ENCODE measurements at places on chromosomes 2 and 18. TPM values are rescaled to one million over a fixed set of nuclear protein-coding genes. Genes with fewer than 3 reads are reported as not detected.

CYS1 gene
- total RNA-seq: 0.45 TPM

DNA sequence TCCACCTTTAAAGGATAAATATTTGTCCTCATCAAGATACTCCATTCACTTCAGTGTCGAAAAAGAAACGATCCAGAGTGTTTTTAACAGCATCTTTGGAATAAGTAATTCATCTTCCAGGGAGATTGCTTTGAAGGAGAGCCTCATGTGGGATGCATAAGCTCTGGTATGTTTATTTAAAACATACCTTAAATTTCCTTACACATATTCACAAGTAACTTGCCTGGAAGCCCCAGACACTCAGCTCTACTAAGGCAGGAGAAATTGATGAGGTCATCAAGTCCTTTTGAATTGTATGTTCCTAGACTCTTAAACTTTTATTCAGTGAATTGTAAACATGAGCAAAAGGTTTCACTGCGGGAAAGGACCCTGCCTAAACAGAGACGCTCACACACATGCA, 103.0 kb downstream of the CDK15 start:
- no peak for DNase-seq

DNA sequence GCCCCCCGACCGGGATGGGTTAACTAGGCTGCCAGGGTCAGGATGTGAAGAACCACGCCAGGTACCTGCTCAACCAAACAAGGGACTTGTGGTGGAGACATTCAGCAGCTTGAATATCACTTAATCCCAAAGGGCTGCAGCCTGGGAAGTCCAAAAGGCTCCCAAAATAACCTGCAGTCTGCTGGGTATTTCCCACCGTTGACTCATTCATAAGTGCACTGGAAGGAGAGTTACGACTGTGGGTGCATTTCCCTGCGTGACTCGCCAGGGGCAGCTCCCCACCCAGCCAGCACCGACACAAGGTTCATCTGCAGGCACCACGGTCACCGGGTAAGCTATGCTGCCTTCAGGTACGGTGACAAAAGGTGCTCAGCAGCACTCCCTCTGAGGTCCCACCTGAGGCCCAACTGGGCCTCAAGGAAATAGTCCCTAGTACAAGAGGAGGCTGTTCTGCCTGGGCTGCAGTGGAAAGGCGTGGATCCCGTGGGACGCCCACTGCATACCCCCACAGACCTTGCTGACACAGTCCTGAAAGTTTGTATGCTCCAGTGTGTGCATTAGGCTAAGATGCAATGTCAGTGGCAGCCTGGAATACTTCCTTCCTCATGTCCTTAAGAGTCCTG, 86.5 kb downstream of the UXS1 start:
- no peak for DNase-seq

DNA sequence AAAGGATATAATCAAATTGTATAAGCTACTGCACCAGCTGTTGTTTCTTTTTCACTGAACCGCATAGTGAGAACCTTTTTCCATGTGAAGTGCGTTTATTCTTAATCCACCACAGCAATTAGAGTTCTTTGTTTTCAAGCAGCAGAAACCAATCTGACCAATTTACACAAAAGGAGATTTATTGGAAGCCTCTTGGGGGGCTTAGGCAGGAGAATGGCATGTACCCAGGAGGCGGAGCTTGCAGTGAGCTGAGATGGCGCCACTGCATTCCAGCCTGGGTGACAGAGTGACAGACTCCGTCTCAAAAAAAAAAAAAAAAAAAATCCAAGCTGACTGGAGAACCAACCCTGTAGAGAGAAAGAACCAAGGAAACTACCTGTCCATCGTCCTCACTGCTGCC, 10.0 kb downstream of the ADNP2 start:
- DNase-seq: no peak

GRCh38 chr2:124193706-124194105, 168.6 kb downstream of the CNTNAP5 start:
- DNase-seq: no peak

GRCh38 chr2:174259981-174260380, 11.6 kb upstream of the OLA1 start:
- DNase-seq: no peak

PTPRN gene
- 18.1 TPM for total RNA-seq

DNA sequence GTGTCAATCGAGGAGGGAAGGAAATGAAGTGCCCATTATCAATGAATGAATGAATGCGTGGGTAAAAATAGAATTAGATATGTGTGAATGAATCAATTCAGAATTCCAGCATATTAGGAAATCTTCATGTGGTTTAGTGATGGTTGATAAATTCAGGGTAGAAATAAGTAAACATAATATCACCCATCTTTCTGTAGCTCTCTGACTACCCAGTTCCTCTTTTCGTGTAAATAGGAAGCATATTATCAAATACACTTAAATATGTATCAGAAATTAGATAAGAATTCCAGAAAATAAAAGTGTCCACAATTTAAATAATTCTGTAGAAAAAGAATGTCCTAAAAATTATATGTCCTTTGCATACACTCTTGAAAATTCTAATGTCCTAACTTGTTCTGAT, 552.9 kb upstream of the LRATD1 start:
- no peak for DNase-seq

DNA sequence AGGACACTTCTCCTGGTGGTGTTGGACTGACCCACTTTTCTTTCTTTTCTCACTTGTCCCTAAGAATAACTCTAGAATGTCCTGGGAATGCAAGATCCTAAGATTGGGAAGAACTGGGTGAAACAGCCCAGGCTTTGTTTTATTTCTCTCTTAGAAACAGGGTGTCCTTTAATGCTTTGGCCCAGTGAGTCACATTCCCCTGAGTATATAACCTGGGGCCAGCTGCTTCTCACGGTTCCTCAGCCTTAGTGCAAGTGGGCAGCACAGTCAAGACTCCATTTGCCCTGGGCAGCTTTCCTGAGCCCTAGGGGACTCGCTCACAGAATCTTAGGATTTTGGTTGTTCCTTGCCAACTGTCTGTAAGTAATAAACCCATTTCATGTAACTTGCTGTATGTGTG, 355.0 kb downstream of the DSC3 start:
- no peak for DNase-seq

DNA sequence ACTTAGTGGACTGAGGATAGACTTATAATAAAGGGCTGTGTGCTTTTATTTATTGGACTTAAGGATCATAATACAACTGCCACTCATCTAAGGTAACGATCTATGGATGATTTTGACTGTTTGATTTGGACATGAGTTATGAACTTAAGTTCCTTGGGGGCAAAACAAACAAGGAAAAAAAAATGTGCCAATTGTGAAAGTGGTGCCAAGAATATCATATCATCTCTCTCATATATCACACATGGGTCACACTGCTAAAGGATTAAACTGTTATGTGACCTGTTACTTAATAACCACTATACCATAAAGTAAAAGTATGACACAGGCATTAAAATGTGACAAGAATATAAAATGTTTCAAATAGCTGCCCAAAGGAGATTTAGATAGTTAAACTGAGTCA, 886.3 kb downstream of the ERBB4 start:
- no peak for DNase-seq

DNA sequence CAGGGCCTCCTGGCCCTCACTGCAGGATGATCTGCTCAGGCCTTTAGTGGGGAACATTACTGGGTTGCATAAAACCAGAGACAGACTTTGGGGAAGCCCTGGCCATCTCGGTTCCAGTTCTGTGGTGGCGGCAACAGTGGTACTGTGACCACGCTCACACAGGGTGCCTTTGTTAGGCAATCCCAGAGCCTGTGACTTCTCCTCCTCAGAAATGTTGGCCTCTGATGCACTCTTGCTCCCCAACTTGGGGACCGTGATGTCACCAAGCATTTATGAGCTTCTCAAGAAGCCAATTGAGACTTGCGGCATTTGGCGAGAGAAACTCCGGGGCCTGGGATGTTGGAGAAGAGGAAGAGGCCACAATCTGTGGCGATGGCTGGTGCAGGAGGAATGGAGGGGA, 80.9 kb upstream of the PKDCC start:
- no peak for DNase-seq

GRCh38 chr2:168184681-168185513, 62.5 kb downstream of the STK39 start:
- DNase-seq: no peak
